ENCODE measurements at places on chromosomes 5 and 9.
A peak's percentile ranks its signal among the peaks of the same experiment; 100 is the strongest.

- no peak for DNase-seq
Observed at GRCh38 chr5:66467564-66467963, 128.6 kb upstream of the MAST4 start.

DNA sequence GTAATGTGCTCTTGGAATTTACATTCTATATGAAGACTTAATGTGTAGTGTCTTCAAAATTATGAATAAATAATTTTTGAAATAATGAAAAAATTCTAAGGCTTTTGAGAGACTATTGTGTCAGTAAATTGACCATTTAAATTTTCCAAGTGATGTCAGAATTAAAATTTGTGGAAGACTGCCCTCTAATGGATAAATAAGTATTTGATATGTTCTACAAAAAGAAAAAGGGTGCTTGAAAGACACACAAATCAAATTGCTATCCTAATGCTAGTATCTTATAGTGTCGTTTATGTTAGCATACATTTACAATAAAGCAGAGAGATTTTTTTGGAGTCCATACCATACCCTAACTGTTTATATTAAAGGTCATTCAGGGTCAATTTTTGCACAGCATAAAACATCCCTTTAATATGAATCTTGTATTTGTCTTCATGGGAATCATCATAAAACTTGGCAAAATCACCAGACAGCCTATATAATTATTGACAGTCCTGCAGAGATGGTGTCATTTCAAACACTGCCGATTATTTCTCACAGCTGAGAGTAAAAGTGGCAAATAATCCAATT lies 120.8 kb upstream of the SLC27A6 start:
- no peak for DNase-seq

- DNase-seq = no peak
Observed at GRCh38 chr5:68067291-68067690, 148.3 kb upstream of the PIK3R1 start.

GRCh38 chr5:63854076-63854475 lies 108.2 kb downstream of the HTR1A start:
- DNase-seq = no peak

- DNase-seq = no peak
Observed at GRCh38 chr5:178781936-178782335, 51.5 kb upstream of the ZNF354A start.

GRCh38 chr9:130940693-130941576 lies 1.9 kb upstream of the FIBCD1 start:
- DNase-seq = peak; percentile 81

DNA sequence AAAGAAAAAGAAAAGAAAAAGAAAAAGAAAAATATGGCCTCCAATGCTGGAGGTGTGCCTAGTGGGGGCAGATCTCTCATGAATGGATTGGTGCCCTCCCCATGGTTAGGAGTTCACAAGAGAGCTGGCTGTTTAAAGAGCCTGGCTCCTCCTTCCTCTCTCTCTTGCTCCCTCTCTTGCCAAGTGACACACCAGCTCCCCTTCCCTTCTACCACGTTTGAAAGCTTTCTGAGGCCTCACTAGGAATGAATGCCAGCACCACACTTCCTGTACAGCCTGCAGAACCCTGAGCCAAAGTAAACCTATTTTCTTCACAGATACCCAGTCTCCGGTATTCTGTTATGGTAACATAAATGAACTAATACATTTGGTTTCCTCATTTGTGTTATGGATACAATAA lies 14.4 kb upstream of the GALNT10 start:
- DNase-seq = no peak

- no peak for DNase-seq
Observed at GRCh38 chr5:89869346-89869745, 540.2 kb downstream of the CETN3 start.

DNA sequence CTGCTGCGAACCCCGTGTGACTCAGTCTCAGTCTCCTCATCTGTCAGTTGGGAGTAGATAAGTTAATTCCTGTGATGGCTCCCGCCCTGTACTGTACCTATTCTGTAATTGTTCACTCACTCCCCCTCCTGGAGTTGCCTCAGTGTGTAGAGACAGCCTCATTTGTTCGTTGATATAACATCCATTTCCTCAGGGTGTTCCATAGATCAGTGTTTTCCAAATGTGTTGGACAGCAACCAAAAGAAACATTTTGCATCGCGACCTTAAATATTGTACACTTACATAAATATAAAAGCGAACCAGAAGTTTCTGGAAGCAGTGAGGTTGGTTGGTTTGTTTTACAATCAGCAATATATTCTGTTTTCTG lies 698 bp downstream of the NFX1 start:
- DNase-seq = no peak

DNA sequence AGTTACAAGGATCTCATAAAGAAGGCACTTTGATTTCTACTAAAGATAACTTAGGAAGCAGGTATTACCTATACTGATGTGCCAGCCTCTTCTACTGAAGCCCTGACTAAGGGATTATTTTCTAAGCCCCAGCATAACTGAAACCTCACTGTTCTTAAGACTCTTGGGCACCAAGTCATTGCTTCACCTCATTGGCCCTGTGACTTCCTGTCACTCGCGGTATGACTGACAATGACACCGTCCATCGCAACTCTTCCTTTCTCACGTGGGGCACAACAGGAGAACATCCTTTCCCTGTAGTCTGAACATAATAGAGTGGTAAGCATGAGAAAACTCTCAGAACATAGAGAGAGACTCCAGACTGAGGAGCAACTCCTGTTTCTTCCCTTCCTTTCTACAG lies 6.4 kb downstream of the OR2V2 start:
- peak; percentile 9 for DNase-seq
